ENCODE measurements at places on chromosomes 1 and 21. TPM values are rescaled to one million over a fixed set of nuclear protein-coding genes. Genes with fewer than 3 reads are reported as not detected.

The SIPA1L2 gene
- 40.6 TPM for total RNA-seq

- peaks cover 64% of the 10 kb centered on the region for H3K36me3 ChIP-seq
- H3K27me3 ChIP-seq = no peaks in the 10 kb centered on the region
- DNase-seq = no peak
- peaks cover 11% of the 10 kb centered on the region for H3K4me1 ChIP-seq
- no peak overlapping the region for H3K4me3 ChIP-seq
Measured at GRCh38 chr21:43979654-43980053, 32.5 kb upstream of the TRAPPC10 start.

GRCh38 chr1:202615501-202616354, 94.5 kb downstream of the SYT2 start:
- no peak for DNase-seq
- peaks cover 53% of the 10 kb centered on the region for H3K4me1 ChIP-seq
- no peak overlapping the region for H3K4me3 ChIP-seq
- no peaks in the 10 kb centered on the region for H3K27me3 ChIP-seq
- no peaks in the 10 kb centered on the region for H3K36me3 ChIP-seq

DNA sequence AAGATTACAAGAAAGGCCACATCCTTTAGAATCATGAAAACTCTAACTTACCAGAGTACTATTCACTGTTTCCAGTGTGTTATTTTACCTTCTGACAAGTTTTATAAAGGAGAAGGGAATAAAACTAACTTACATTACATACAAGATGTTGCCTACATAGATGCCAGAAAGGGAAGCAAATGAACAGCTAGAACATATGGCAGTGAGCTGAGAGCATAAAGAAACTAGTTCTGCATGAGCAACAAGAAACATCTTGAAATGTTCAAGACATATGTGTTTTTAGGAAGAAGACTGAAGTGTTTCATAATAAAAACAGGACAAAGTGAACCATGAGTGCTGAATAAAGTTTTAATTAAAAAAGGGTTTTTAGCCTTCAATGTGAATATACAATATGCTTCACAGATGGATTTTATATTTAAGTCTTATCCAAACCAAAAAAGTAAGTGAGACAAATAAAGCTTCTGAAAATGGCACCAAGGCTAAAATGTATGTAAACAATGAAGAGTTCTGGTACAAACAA, 39.4 kb downstream of the SLC5A9 start:
- DNase-seq = no peak
- no peaks in the 10 kb centered on the region for H3K27me3 ChIP-seq
- no peak overlapping the region for H3K4me3 ChIP-seq

The TMEM240 gene
- total RNA-seq = 8.7 TPM

DNA sequence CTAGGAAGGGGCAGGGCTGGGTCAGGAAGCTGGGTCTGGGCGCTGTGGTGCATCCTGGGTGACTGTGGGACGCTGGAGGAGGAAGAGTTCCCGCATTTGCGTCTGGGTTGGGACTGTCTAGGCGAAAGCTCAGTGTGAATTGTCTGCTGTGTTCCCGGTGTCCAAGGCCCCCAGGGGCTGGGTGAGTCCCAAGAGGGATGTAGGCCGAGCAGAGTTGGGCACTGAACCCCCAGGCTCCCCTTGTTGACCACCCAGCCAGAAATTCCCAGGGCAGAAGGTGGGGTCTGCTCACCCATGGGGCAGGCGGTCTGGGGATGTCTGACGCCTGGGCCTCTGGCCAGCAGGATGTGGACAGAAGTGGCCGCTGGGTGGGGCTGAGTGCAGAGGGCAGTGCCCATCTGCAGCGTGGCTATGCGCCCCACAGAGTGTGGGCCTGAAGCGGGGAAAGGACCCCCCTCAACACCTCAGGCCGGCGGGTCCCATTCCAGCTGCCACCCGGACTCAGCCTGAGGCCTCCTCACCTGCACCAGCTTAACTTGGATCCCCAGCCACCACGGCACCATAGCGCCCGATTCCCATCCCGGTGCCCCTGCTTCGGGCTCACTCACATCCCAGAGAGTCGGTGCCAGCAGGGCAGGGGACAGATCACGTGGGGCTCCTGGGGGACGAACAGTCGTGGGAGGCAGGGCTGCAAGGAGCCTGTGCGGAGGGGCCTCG, 37.0 kb upstream of the POFUT2 start:
- no peaks in the 10 kb centered on the region for H3K36me3 ChIP-seq
- H3K4me3 ChIP-seq = no peak overlapping the region
- no peak for DNase-seq
- peak overlapping the region; percentile 83 for H3K27ac ChIP-seq
- H3K27me3 ChIP-seq = no peaks in the 10 kb centered on the region

The S100A14 gene
- not detected for total RNA-seq

DNA sequence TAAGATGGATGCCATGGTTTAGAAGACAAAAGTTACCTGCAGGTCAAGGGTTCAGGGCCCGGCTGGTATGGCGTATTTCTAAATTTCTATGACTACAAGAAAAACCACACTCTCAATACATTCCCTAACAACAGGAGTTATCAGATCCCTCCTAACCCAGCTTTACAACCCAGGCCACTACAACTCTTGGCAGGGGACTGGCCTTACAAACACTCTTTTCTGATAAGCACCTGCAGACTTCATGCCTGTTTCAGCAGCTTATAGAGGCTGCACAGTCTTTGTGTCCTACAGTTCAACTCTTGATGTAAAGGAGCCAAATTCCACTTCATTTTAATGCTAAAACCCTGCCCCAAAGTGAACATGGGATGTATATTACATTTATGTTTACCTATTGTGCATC, 461.4 kb downstream of the SIPA1L2 start:
- no peak overlapping the region for H3K4me3 ChIP-seq
- no peaks in the 10 kb centered on the region for H3K27me3 ChIP-seq
- H3K36me3 ChIP-seq = no peaks in the 10 kb centered on the region
- H3K4me1 ChIP-seq = no peaks in the 10 kb centered on the region
- H3K27ac ChIP-seq = no peak overlapping the region

DNA sequence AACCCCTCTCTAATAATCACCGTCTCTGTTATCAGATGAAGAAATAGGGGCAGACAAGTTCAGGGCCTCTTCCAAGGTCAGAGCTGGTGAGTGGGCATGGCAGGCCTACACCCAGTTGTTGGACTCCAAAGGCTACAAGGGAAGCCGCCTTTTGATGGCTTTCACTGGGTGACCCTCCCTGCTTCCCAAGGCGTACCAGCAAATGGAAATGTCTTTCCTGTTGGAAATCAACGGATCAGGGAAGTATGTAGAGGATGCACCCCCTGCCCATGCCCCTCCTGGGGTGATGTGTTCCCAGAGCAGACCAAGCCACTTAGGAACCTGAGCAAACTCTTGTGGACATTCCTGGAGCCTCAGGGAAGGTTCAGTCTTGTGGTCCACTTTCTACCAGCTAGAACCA, 47.4 kb downstream of the LGR6 start:
- no peaks in the 10 kb centered on the region for H3K27me3 ChIP-seq
- no peak overlapping the region for H3K4me3 ChIP-seq
- no peak for DNase-seq
- H3K27ac ChIP-seq = no peak overlapping the region
- H3K4me1 ChIP-seq = no peaks in the 10 kb centered on the region

The RHBG gene
- not detected for total RNA-seq

The CD52 gene
- 14.0 TPM for total RNA-seq

DNA sequence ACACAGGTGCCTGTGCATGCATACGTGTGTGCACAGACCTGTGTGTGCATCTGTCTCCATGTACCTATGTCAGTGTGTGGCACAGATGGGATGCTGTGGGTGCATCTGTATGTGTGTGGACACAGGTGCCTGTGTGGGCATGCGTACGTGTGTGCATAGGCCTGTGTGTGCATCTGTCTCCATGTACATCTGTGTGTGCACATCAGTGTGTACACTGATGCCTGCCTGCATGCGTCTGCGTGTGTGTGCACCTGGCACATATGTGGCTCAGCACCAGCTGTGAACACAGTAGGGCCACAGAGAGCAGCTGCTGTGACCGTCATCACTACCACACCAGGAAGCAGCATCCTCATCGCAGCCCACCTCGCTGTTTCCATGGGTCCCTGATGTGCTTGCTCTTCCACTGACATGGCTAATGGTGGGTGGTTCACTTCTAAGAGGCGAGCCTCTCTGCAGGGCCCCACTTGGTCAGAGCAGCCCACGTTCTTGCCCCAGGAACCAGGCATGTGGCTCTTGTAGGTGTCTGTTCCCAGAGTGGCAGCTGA, 9.6 kb upstream of the SPATC1L start:
- H3K27me3 ChIP-seq = no peaks in the 10 kb centered on the region
- no peak overlapping the region for H3K27ac ChIP-seq
- peaks cover 21% of the 10 kb centered on the region for H3K4me1 ChIP-seq
- no peak overlapping the region for H3K4me3 ChIP-seq
- peaks cover 96% of the 10 kb centered on the region for H3K36me3 ChIP-seq
- no peak for DNase-seq

DNA sequence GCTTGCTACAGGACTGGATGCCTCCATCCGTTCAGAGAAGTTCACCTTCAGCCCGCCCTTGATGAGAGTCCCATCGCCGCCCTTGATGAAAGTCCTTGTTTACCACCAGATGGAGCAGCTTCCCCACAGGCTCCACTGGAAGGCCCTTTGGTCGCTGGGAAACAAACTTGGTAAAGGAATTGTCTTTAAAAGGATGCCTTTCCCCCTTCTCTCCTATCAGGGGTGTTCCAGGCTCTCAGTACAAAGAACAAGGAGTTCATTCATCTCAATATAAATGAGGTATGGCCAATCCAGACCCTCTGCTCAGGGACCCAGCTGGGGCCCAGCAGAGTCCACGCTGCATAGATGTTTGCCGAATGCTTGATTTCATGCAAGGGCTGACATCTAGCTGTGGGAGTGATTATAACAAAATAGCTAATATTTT, 50.8 kb downstream of the CAPN9 start:
- peaks cover 7% of the 10 kb centered on the region for H3K4me1 ChIP-seq
- no peak overlapping the region for H3K4me3 ChIP-seq
- no peak overlapping the region for H3K27ac ChIP-seq
- peak; percentile 91 for DNase-seq
- H3K36me3 ChIP-seq = no peaks in the 10 kb centered on the region
